ENCODE measurements at places on chromosomes 4 and X.

DNA sequence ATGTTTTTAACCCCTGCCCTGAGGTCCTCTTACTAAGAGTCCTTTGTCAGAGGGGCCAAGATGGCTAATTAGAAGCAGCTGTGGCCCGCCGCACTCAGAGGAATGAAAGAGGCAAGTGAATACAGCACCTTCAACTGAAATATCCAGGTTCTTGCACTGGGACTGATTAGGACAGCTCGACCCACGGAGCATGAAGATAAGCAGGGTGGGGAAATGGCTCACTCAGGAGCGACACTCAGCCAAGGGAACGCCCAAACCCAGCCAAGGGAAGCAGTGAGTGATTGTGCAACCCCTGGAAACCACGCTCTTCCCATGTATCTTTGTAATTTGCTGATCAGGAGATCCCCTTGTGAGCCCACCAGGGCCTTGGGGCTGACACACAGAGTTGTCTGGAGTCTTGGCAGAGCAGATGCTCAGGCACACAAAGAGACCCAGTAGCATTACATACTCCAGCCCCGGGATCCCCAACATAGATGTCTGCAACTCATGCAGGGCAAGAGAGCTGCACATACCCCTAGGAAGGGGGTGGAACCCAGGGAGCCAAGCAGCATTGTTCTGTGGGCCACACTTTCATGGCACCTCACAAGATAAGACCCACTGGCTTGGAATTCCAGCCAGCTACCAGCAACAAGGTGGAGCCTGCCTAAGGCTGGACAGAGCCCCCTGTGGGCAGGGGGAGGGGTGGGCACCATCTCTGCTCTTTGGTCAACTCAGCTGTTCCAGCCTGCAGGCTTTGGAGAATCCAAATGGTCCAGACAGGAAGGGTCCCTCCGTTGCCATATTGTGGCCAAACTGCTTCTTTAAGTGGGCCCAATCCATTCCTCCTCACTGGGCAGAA is 23.3 kb downstream of the F8A3 start:
- peaks cover 7% of the 10 kb centered on the region for H3K36me3 ChIP-seq
- no peak for DNase-seq
- H3K4me1 ChIP-seq = peaks cover 6% of the 10 kb centered on the region
- no peak overlapping the region for H3K4me3 ChIP-seq

GRCh38 chr4:1898681-1899080 is 27.5 kb downstream of the NSD2 start:
- H3K4me1 ChIP-seq = peaks cover 17% of the 10 kb centered on the region
- peaks cover 29% of the 10 kb centered on the region for H3K36me3 ChIP-seq
- no peaks in the 10 kb centered on the region for H3K27me3 ChIP-seq
- no peak overlapping the region for H3K27ac ChIP-seq

- DNase-seq = no peak
- H3K36me3 ChIP-seq = no peaks in the 10 kb centered on the region
- no peak overlapping the region for H3K27ac ChIP-seq
- H3K27me3 ChIP-seq = no peaks in the 10 kb centered on the region
These were observed 127.4 kb upstream of the UNC5C start for GRCh38 chr4:95676190-95676589.

- no peaks in the 10 kb centered on the region for H3K27me3 ChIP-seq
- H3K36me3 ChIP-seq = no peaks in the 10 kb centered on the region
- H3K27ac ChIP-seq = no peak overlapping the region
- H3K4me3 ChIP-seq = no peak overlapping the region
- H3K4me1 ChIP-seq = no peaks in the 10 kb centered on the region
These were observed 353.0 kb downstream of the IDS start for GRCh38 chrX:149151805-149152757.

- peaks cover 13% of the 10 kb centered on the region for H3K4me1 ChIP-seq
- H3K27ac ChIP-seq = peak overlapping the region; percentile 90
- peak; percentile 63 for DNase-seq
- peaks cover 18% of the 10 kb centered on the region for H3K27me3 ChIP-seq
- H3K36me3 ChIP-seq = peaks cover 7% of the 10 kb centered on the region
- H3K4me3 ChIP-seq = peak overlapping the region; percentile 37
These were observed 41.2 kb downstream of the LONRF3 start for GRCh38 chrX:119015407-119016237.

GRCh38 chr4:118683513-118683912 is 1.7 kb upstream of the METTL14 start:
- H3K4me3 ChIP-seq = no peak overlapping the region
- DNase-seq = no peak
- H3K36me3 ChIP-seq = peaks cover 11% of the 10 kb centered on the region
